CD8-positive, alpha-beta memory T cell (primary cell): ENCODE measurements at places on chromosomes 12 and 14. TPM values are rescaled to one million over a fixed set of nuclear protein-coding genes. Genes with fewer than 3 reads are reported as not detected.

GRCh38 chr12:79547044-79547734 lies 143.6 kb downstream of the PAWR start:
- H3K27me3 ChIP-seq: no peaks in the 10 kb centered on the region
- H3K4me3 ChIP-seq: no peak overlapping the region
- no peaks in the 10 kb centered on the region for H3K4me1 ChIP-seq
- H3K27ac ChIP-seq: no peak overlapping the region
- H3K36me3 ChIP-seq: no peaks in the 10 kb centered on the region

KIF5A gene
- 1.8 TPM for total RNA-seq

DNA sequence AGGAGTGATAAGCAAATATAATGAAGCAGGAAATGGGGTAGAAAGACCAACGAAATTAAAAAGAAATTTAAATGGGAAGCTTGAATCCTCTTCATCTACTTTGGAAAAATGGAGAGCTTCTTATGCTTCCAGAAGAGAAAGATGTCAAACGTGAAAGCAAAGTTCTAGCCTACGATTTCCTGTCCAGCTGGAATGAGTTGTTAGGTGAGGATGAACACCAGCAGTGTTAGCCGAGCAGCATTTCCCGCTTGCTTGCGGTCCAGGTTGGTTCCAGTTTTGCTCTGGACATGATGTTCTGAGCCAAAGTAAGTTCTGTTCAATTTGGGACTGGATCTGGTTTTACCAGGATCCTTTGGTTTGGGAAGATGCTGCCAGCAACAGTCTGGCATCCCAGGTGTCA lies 78.9 kb downstream of the DACT1 start:
- no peak overlapping the region for H3K27ac ChIP-seq
- H3K36me3 ChIP-seq: no peaks in the 10 kb centered on the region
- no peak overlapping the region for H3K4me3 ChIP-seq
- no peaks in the 10 kb centered on the region for H3K4me1 ChIP-seq
- H3K27me3 ChIP-seq: no peaks in the 10 kb centered on the region

KRT73 gene
- not detected for total RNA-seq

- H3K4me1 ChIP-seq: no peaks in the 10 kb centered on the region
- no peak for DNase-seq
- no peak overlapping the region for H3K27ac ChIP-seq
- H3K27me3 ChIP-seq: no peaks in the 10 kb centered on the region
Observed at GRCh38 chr12:17371491-17372215, 718.3 kb downstream of the RERGL start.

PTCSC3 gene
- total RNA-seq: not detected

DNA sequence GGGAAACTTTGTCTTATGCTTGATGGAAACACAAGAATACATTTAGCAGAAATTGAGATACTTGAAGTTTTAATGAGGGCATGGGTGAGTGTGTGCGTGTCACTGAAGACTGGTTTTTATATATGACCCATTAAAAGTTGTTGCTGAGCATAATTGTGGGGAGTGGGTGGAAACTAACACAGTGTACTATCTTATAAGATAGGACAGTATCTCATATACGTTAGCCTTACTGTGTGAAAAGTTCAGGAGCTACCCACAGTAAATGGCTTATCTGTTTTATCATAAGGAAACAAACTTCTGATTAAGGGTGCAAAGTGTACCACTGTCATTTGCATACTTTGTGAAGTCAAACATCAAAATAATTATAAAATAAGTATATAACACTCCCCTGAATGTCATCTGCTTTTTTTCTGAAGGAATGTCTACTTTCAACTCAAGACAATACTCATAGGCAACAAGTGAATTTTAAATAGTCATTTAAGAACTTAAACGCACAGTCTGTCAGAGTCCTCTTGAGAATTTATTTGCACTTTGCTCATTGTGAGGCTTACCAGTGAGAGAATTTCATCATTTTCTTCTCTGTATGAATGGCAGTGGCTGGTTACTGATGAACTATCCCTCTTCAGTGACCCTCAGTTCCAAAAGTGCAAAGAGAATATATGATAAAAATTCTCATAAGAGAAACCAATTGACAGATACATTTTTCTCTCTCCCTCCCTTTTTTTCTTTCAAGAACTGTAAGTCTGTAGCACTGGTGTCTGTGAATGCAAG lies 4.2 kb downstream of the PDE3A start:
- H3K36me3 ChIP-seq: no peaks in the 10 kb centered on the region
- no peak overlapping the region for H3K27ac ChIP-seq
- H3K27me3 ChIP-seq: no peaks in the 10 kb centered on the region
- H3K4me1 ChIP-seq: no peaks in the 10 kb centered on the region
- DNase-seq: no peak

DNA sequence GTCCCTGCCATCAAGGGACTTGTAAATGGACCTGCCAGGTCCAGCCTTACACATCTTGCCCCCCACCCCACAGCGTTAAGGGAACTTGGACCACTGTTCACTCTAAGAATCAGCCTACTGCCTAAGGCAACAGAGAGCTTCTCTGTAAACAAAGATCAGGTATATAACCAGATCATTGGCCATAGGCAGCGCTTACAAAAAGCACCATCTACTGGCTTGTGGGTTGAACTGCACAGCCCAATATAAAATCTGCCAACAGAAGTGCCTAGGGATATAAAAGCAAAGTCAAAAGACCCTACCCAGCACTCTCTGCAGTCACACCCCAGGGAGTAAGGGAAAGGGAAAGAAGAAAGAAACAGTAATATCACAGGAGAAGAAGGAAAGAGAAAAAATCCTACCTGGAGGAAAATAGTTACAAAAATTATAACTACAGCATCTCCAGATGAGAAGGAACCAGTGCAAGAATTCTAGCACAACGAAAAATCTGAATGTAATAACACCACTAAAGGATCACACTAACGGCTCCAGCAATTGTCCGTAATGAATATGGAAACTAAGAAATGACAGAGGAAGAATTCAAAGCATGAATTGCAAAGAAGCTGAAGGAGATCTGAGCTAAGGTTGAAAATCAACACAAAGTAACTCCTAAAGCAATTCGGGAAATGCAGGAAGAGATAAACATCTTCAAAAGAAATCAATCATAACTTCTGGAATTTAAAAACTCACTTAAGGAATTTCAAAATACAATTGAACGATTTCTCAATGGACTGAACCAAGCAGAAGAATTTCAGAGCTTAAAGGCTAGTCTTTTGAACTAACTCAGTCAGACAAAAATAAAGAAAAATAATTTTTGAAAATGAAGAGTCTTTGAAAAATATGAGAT lies 95.2 kb upstream of the PCED1B start:
- no peak overlapping the region for H3K27ac ChIP-seq
- no peak overlapping the region for H3K4me3 ChIP-seq
- DNase-seq: no peak
